ENCODE measurements at places on chromosomes 7 and 10.

- no peak for DNase-seq
Observed at GRCh38 chr7:115271332-115272235, 349.7 kb downstream of the MDFIC start.

- no peak for DNase-seq
Observed at GRCh38 chr10:88125766-88126165, 262.3 kb downstream of the PTEN start.

- no peak for DNase-seq
Observed at GRCh38 chr10:110492069-110492822, 5.5 kb upstream of the DUSP5 start.

GRCh38 chr7:36440880-36441279 lies 51.2 kb downstream of the ANLN start:
- no peak for DNase-seq

- DNase-seq, result no peak
Observed at GRCh38 chr10:103114876-103115275, 78.2 kb downstream of the NT5C2 start.

DNA sequence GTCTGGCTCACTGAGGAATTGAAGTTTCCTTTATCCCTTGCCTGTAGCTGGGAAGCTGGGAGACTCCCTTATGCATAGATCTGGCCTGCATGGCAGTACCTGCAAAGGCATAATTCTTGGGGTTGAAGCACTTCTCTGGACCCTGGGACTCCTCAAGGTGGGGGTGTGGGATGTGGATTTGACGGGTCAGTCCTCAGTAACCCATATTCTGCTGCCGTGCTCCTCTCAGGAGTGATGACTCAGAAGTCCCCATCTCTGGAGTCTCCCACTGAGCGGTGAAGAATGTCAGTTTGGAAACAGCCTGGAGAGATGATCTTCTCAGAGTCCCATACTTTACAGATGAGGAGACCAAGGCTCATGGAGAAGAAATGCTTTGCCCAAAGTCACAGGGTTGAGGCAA lies 49.0 kb downstream of the SORCS3 start:
- no peak for DNase-seq

- DNase-seq, result no peak
Observed at GRCh38 chr7:30005464-30005863, 15.9 kb upstream of the SCRN1 start.

DNA sequence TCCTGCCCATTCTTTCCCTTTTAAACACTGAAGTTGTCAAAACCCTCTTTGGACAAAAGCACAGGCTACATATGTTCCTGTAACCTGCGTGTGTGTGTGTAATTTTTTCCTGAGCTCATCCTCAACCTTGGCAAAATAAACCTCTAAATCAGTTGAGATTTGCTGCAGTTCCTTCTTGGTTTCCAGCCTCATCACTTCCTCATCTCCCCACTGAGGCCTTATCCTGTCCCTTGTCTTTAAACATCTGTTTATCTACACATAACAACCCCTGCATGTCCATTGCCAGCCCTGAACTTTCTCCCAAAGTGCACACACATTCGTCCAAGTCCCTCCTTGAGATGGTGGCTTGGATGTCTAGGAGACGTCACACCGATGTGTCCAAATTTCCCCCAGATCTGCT lies 35.5 kb downstream of the LYZL2 start:
- no peak for DNase-seq

- no peak for DNase-seq
Observed at GRCh38 chr10:120156614-120157274, 264.2 kb downstream of the SEC23IP start.

DNA sequence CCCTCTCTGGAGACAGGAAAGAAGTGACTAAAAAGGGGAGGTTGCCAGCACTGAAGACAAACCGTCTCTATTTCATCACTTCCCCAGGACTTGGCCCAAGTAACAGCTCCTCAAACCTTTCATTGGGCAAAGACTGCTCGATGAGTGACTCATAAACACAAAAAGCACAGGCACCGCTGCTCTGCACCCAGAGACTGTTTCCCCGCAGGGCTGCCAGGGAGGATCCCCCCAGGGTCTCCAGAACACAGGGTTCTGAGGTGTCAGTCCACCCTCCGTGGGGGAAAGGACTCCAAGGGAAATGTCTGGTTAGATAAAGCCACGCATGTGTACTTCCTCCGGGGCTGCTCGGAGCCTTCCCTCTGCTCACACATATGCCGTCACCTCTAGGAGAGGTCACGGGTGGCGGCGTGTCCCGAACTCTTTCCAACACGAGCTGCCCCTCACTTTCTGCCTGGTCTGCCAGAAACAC lies 59.9 kb downstream of the INSIG1 start:
- DNase-seq, result no peak

- no peak for DNase-seq
Observed at GRCh38 chr10:58740620-58741369, 228.1 kb downstream of the BICC1 start.

- DNase-seq, result no peak
Observed at GRCh38 chr7:128112018-128112780, 81.0 kb upstream of the LRRC4 start.

DNA sequence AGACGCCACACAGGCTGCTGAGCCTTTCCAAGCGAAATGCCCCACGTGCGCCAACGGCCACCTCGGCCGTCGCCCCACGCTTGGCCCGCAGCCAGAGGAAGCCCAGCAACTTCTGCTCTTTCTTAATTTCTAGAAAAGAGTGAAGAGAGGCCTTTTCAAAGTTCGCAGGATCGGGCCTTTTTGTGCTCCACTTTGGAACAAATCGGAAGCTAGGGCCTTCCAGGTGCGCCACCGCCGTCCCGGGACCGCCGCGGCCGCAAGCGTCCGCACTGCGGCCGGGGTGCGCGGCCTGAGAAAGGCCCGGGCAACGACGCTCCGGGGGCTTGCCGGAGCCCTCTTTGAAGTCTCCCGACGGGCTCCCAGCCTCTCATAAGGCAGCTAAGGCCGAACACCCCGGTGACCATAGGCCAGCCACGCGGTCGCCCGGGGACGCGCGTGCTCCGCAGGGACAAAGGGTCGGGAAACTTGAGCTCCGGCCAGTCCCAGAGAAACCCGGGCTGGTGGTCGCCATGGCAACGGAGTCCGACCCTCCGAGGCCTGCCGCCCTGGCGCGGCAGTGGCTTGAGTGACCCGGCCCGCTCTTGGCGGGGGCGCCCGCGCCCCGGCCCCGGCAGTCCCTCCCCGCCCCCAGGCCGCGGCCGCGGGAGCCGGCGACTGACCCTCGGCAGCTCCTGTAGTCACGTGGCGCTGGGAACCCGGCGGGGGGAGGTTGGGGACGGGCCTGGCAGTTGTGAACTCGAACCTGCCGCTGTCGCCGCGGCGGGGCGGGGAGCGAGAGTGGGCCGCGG lies at the start of gene REPIN1:
Gene REPIN1, plus strand, starts transcription at position 727 of the 788 bp plus-strand sequence. CDS start 890 bp downstream, outside the sequence.
- peak; percentile 85 for DNase-seq

GRCh38 chr7:2209961-2210323 lies 22.8 kb downstream of the MAD1L1 start:
- DNase-seq, result no peak

GRCh38 chr7:44936322-44936721 lies 42.5 kb downstream of the MYO1G start:
- no peak for DNase-seq

GRCh38 chr10:102678842-102679289 lies 34.6 kb downstream of the TRIM8 start:
- DNase-seq, result peak; percentile 33

GRCh38 chr7:16891338-16891737 lies 9.6 kb upstream of the AGR3 start:
- peak; percentile 3 for DNase-seq

DNA sequence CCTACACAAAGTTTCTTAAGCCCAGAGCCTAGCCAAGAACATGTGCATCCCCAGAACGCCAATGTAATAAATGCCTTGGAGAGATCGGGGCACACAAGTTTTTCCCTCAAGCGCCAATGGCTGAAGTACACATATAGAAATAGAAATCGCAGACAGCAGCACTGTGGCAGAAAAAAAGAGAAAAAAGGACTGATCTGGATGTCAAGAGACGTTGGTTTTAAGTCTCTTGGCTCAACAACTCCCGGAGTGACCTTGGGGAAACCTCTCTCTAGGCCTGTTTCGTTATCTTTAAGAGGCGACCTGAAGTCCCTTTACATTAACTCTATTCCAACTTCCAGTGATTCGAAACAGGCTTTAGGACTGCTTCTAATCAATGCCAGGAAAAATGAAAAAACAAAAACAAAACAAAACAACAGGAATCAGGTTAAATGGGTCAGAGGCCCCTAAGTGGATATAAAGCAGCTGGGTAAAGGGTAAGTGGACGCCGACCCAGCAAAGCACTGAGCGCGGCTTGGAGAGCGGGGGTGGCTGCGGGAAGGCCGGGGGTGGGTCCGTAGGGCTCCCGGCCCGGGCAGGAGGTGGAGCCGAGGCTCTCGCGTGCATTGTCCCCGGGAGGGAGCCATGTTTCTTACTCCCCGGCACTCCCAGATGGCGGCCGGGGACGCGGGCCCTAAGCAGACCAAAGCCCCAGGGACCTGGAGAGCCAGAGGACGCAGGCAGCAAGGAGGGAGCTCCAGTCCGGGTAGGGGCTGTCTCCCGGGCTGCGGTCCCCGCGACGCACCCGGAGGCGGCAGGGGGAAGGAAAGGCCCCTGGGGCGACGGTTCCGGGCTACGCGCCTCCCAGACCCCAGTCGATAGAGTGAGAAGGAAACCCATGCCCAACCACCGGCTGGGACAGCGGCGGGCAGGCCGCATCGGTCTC lies 757 bp downstream of the EIF3A start:
- peak; percentile 81 for DNase-seq

GRCh38 chr7:155109121-155109520 lies 39.0 kb downstream of the HTR5A start:
- no peak for DNase-seq

DNA sequence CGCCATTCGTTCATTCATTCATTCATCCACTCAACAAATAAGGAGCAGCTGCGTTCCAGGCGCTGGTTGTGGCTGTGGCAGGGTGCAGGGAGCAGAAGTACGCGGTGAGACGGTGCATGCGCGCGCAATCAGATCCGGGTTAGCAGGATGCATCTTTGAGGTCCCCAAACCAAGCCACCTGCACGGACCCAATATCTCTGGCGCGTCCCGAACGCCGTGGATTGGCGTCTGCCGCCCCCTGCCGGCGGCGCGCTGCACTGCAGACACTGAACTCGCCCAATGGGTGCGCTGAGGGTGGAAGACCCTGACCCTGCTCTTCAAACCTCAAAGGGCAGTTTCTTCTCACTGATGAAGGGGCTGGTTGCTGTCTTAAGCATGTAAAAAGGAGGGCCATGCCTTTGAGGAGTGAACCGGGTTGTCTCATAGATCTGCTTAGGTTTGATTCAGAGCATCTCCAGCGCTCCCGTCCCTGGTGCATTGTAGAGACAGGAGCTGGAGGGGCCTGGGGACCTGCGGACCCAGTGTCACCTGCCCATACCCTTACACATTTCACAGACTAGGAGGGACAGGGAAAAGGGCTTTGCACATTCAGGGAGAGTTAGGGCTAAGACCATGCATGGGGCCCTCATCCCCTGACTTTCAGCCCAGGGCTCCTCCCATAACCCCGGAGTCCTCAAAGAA lies 102.5 kb downstream of the RAMP3 start:
- peak; percentile 84 for DNase-seq

- no peak for DNase-seq
Observed at GRCh38 chr7:63031838-63032436, 966.7 kb upstream of the ZNF722 start.

- peak; percentile 57 for DNase-seq
Observed at GRCh38 chr7:105800442-105800841, 76.0 kb downstream of the ATXN7L1 start.

DNA sequence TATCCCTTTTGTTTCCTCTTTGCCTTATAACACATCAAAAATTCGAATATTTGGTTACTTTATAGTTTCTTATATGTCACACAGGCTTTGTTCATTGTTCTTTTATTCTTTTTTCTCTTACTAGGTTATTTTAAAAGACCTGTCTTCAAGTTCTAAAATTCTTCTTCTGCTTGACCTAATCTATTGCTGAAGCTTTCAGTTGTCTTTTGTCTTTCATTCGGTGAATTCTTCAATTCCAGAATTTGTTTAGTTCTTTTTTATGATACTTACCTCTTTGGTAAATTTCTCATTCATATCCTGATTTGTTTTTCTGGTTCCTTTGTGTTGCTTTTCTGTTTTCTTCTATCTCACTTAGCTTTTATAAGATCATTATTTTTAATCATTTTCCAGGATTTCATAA lies 188.4 kb downstream of the ZEB1 start:
- DNase-seq, result no peak

- no peak for DNase-seq
Observed at GRCh38 chr10:92542458-92542857, 31.4 kb downstream of the IDE start.

GRCh38 chr10:124058346-124059003 lies 34.9 kb downstream of the CHST15 start:
- no peak for DNase-seq

DNA sequence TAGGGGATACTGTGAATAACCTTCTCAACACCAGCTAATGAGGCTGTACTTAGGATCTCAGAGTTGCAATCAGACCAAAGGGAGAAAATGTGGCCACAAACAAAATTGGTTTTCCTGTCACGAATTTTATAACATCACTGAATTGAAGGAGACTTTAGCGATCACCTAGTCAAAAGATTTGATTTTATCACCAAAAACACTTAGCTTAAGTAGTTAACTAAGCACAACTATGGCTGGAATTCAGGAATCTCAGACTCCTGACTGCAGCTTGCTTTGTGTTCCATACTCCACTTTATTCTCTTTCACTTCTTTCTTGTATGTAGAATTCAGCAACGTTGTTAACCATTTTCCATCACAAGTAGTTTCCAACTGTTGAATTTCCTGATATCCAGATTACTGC lies 152.0 kb downstream of the SLC16A9 start:
- DNase-seq, result no peak

- DNase-seq, result no peak
Observed at GRCh38 chr7:52670608-52671225, 364.7 kb upstream of the POM121L12 start.

DNA sequence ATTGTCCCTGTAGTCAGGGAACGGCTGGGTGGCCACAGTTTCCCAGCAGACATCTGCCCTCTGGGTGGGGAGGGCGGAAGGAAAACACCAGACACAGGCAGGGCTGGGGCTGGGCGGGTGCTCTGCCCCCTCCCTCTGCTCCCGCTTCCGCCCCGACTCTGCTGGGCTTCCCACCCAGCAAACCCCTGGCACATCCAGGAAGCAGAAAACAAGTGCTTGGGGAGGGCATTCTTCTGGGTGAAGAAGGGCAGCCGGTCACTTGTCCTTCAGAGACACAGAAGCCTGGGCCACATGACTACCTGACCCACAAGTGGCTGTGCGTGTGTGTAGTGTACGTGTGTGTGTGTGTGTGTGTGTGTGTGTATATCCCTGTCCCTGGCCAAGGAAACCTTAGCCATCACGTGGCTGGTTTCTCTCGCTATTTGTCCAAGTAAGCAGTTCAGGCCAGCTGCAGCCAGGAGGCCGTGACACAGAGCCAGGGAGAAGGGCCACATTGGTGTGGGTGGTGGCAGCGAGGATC lies 77.9 kb downstream of the ZMIZ1 start:
- no peak for DNase-seq

- no peak for DNase-seq
Observed at GRCh38 chr7:156157409-156158012, 345.2 kb upstream of the SHH start.

DNA sequence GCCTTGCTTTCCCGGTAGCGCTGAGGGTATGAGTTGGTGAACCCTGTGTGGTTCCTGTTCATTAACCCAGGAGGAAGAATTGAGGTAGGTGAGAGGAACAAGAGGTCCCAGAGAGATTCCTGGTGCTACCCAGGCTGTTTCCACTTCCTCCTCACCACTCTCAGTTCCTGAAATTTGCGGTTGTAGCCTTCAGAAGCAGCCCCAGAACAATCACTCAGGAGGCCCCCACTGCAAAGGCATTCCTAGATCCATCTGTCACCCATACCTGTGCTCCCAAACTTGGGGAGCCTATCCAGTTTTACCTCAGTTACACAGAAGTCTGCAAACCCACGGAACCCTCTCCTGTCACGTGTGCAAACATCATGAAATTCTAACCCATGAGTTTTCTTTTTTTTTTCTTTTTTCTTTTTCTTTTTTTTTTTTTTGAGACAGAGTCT lies 9.0 kb upstream of the PIP4K2A start:
- no peak for DNase-seq

All from activated T-cell treated with anti-CD3 and anti-CD28 coated beads, Interleukin-2, amount 50 U/mL, for 72 hours (primary cell).